Stimulated activated CD8-positive, alpha-beta memory T cell treated with anti-CD3 and anti-CD28 coated beads, Interleukin-12 subunit alpha, Interleukin-12 subunit beta, amount 100 ng/mL, for 1 hour (primary cell): ENCODE measurements at places on chromosomes 5 and 9.

DNA sequence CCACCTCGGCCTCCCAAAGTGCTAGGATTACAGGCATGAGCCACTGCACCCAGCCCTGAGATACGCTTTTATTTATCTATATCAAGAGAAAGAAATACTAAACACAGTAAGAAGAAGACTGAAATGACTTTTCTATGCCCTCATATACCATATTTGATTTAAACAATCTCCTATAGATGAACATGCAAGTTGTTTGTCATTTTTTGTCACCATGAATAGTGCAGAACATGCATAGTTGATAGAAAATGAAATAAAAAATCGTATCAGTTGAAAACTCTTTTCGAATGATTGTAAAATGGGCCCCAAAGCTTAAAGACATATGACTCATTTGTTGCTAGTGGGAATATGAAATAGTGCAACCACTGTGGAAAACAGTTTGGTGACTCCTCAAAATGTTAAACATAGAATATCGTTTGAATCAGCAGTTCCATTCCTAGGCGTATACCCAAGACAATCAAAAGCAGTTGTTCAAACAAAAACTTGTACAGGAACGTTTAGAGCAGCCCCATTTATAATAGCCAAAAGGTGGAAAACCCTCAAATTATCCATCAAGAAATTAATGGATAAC, 61.4 kb upstream of the ANKH start:
- no peak for DNase-seq

GRCh38 chr5:116299746-116300640, 215.2 kb downstream of the COMMD10 start:
- DNase-seq, result no peak

DNA sequence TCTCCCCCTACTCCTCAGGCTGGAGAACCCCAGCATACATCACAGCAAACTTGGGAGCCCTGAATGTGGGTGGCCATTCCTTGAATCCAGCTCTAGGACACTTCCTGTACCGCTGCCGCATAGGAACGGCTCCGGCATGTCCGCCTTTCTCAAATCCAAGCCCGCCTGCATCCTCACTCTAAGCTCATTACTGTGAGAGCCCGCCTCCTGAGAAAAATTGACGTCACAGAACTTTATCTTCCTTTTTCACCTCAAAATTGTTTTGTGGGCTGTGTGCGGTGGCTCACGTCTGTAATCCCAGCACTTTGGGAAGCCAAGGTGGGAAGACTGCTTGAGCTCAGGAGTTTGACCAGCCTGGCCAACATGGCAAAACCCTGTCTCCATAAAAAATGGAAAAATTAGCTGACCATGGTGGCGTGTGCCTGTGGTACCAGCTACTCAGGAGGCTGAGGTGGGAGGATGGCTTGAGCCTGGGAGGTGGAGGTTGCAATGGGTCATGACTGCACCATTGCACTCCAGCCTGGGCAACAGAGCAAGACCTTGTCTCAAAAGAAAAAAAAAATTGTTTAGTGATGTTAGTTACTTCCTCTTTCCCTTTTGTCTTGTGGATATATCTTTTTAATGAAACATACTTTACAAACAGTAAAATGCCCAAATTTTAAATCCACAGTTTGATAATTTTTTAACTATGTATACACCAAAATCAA, 22.8 kb downstream of the RNF44 start:
- DNase-seq, result no peak

DNA sequence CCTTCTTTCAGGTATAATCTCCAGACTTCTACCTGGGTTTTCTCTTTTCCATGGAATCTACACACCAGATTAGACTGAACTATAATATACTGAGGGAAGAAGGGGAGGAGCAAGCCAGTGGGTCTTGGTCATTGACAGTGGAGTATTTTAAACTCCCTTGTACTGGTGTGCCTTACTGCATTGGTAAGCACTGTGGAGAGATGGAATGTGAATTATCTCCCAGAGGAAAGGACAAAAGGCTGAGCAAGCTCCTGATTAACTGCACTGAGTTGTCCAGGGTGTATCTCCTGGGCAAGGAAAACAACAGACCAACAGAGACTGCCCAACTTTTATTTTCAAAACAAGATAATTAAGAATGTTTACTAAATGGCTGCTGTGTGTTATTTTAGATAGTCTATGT, 29.8 kb upstream of the SLCO6A1 start:
- DNase-seq, result no peak

- no peak for DNase-seq
These were observed 132.4 kb downstream of the EFNA5 start for GRCh38 chr5:107538331-107538730.

GRCh38 chr5:175478008-175478383, 364 bp upstream of the SFXN1 start:
- DNase-seq, result no peak

GRCh38 chr5:107439832-107440231, 230.9 kb downstream of the EFNA5 start:
- no peak for DNase-seq
